Stomach (tissue), 19 donors: ENCODE measurements at places on chromosomes 13 and 19. TPM values are rescaled to one million over a fixed set of nuclear protein-coding genes. Genes with fewer than 3 reads are reported as not detected.

- DNase-seq = peak; percentile 89
Observed at GRCh38 chr19:45693106-45693788, 781 bp downstream of the QPCTL start.

- DNase-seq = no peak
Observed at GRCh38 chr19:6070720-6071485, 39.4 kb downstream of the RFX2 start.

- no peak for DNase-seq
Observed at GRCh38 chr13:39254601-39255000, 216.3 kb downstream of the NHLRC3 start.

DNA sequence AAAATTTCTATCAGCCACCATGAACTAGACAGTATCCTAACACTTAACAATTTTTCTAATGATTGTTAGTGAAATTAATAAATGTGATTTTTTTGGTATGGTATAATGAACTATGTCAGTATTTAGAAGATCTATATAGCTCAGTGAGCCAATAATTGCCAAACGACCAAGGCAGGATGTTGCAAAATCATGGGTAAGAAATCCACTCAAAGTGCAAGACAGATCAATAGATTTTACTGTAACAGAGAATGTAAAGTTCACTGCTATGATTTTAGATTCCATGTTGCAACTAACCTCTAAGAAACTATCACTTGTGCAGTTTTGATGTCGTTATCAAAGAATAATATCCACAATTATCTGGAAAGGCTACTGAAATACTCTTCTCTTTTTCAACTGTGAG is 44.0 kb upstream of the MYCBP2 start:
- no peak for DNase-seq

- DNase-seq = no peak
Observed at GRCh38 chr13:85332615-85333014, 466.6 kb downstream of the SLITRK6 start.

GRCh38 chr19:58170860-58171259 is 12.0 kb upstream of the ZNF274 start:
- no peak for DNase-seq

DNA sequence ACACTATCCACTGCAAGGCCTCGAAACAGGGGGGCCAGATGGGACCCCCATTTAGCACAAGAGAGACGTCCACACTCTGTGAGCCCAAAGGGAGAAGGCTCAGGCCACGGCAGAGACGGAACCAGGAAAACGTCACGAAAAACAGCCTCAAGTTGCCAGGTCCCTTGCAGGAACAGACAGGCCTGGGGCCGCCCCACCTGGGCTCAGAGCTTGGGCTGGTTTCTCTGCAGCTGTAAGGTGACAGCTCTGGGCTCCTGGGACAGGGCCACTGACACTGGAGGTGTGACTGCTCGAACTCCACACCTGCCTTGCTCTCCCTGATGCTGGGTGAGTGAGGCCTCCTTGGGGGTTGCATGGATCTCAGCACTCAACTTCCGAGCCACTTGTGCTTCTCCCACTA is 3.2 kb downstream of the ZNF787 start:
- DNase-seq = no peak

- DNase-seq = peak; percentile 49
Observed at GRCh38 chr19:6769006-6769619, 1.9 kb upstream of the SH2D3A start.

DNA sequence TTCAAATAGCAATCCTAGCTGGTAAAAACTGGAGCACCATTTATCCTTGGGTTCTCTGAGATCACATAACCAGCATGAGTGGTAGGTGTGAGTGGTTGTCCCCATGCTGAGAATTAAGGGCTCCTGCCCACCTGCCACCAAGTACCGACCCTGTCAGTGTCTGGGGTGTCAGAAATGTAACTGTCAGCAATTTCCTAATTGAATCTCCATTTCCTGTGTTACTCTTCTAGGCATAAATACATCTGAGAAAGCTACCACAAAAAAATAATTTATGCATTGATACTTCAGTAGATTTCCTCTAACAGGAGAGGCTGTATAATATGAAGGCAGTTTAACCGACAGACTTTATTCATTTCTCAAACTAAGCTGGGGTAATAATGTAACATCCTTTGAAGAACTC is 25.1 kb downstream of the CPB2 start:
- no peak for DNase-seq

- DNase-seq = no peak
Observed at GRCh38 chr19:14682084-14682483, 7.4 kb upstream of the ADGRE3 start.

- DNase-seq = peak; percentile 73
Observed at GRCh38 chr19:38033658-38034491, 126.9 kb downstream of the SIPA1L3 start.

- no peak for DNase-seq
Observed at GRCh38 chr13:46367617-46368327, 19.3 kb downstream of the RUBCNL start.

- no peak for DNase-seq
Observed at GRCh38 chr13:84380866-84381265, 498.6 kb upstream of the SLITRK1 start.

DNA sequence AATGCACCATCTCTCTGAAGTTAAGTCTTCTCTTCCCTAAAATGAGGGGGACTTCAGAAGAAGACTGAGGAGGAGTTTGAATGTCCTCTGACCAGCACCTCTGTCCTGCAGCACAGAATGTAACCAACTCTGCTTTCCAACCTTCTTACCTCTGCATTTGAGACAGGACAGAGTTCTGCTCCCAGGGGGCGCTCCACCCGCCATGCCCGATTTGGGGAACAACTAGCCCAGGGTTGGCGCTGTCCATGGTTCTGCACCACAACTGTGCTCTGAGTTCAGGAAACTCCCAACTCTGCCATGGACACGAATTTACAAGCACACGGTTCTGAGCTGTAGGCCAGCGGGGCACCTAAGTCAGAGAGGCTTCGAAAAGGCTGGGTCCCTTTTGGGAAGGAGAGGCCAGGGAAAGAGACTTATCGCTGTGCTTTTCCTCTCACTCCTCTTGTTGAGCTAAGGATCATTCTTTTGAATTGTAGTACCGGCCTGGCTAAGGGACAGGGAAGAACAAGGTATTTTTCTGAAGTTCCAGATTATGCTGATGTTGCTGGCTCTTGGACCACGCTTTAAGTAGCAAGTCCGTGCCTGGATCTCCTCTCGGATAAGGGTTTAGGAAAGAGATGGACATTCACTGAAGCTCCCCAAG is 22.2 kb downstream of the SIGLEC5 start:
- DNase-seq = peak; percentile 75

DNA sequence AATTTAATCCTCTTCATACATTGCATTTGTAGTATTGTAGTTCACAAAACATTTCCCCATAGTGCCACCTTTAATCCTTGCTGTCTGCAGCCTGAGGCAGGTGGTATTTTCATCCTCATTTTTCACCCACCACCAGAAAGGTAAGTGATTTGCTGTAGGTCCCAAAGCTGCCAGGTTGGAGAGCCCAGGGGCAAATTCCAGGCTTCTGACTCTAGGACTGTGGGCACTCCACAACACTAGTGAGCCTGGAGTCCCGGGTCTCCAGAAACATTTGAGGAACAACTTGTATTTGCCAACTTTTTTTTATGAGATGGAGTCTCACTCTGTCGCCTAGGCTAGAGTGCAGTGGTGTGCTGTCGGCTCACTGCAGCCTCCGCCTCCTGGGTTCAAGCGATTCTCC is 6.2 kb downstream of the ILF3 start:
- no peak for DNase-seq

DNA sequence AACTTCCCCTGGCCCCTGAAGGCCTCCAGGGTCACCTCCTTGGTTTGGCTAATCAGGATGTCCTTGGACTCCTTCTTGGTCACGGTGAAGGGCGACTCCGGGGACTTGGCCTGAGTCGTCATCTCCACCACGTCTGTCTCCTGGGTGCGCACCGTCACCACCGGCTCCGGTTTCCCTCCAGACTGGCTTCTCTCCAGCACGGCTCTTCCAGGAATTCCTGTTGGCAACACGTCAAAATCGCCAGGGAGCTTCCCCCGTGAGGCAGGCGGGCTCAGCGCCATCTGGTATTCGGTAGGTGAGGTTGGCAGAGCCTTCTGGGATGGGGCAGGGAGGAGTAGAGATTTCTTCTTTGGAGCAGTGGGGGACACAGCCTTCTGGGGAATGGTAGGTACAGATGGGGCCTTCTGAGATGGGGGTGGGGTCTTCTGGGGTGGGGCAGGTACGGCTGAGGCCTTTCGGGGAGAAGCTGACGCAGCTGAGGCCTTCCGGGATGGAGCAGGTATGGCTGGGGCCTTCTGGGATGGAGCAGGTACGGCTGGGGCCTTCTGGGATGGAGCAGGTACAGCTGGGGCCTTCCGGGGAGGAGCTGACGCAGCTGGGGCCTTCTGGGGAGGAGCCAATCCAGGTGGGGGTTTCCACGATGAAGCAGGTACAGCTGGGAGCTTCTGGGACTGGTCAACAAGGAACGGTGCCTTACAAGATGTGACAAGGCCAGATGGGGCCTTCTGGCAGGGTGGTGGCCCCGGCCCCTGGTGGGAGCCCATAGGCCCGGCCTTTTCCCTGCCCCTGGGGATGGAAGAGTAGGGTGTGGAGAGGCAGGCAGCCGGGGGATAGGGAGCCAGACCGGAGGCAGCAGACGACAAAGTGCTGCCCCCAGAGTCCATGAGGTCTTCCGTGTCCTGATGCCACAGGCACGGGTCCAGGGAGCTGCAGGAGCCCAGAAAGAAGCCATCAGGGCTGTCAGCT is 3.8 kb downstream of the GARIN5B start:
- DNase-seq = no peak

DNA sequence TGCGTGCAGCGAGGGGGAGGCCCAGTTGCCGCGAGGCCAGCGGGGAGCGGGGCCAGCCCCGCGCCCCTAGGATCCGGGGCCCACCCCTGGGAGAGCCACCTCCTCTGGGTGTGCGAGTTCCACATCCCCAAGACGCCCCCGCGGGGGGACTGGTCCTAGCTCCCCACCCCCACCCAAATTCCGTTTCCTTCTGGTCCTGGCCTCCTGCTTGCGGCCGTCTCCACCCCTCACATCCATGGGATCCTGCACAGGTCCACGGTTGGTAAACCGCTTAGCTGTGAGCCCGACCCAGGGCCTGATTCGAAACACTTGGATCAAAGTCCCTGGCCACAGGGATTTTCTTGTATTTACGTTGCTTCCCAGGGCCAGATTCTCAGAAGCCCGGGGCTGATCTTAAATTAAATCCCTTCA is 324 bp upstream of the FBXO17 start:
- no peak for DNase-seq

DNA sequence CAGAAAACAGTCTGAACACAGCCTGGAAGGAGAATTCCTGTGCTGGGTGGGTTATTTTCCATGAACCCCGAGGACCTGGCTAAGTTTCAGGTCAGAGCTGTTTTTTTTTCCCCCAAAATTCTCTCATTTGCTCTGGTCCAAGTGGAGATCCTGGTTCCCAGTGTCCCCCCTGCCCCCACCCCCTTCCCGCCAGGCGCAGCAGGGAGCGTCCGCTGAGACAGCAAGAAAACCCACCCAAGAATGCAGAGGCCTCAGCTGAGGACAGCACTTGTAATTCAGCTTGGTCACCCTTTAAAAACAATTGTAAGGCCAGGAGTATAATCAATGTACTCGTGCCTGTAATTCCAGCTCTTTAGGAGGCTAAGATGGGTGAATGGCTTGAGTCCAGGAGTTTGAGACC is 11.4 kb upstream of the TSPAN16 start:
- DNase-seq = no peak

- DNase-seq = peak; percentile 78
Observed at GRCh38 chr13:20843166-20843565, 59.4 kb downstream of the XPO4 start.

DNA sequence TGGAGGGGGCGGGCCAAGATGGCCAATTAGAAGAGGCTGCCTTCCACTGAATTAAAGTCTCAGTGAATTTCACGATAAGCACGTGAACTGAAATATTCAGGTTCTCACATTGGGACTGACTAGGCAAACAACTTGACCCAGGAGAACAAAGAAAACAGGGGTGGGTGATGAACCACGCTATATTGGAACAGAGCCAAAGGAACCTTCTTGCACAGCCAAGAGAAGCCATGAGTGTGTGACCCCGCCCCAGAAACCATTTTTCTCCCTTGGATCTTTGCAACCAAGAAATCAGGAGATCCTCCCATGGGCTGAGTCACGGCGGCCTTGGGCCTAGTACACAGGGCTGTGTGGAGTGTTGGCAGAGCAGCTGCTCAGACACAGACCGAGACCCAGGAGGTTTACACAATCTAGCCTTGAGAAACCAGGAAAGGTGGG is 36.8 kb downstream of the ERICH4 start:
- peak; percentile 52 for DNase-seq

DNA sequence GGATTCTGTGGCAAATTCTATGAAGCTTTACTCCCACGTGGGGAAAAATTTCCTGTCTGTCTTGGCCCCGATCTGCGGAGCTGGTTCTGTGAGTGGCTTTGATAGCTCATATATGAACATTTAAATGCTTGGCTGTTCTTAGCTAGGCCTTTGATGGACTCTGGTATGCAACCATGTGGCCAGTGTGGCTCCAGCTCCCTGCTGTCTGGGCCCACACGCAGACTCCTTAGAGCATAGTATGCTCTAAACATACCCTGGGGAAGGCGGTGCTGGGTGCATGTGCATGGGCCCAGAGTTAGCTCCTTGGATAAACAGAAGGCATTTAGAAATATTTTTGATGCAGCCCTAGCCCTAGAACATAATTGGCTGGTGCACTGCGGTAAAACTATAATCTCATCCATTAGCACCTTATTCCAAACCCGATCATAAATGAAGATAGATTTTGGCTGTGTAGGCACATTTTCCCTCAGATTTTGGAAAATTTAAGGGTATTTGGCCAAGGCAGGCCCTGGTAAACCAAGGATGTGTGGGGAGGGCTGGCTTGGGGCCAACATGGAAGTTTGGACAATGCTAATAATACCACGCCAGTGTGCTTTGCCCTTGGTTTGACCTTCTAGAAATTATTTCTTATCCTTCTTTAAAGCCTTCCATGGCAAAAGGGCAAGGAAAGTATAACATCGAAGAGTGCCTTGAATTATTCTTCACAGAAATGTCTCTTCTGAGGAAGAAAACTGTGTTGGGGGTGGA is 153.5 kb downstream of the LMO7 start:
- no peak for DNase-seq

GRCh38 chr19:49579947-49580263 is 451 bp downstream of the NOSIP start:
- DNase-seq = no peak

- DNase-seq = no peak
Observed at GRCh38 chr19:2905918-2906519, 5.3 kb downstream of the ZNF57 start.

GRCh38 chr13:50636007-50636704 is 207.3 kb downstream of the DLEU7 start:
- DNase-seq = peak; percentile 36

GRCh38 chr13:32316501-32316900 is 1.2 kb downstream of the BRCA2 start:
- DNase-seq = no peak

GRCh38 chr13:41453620-41454019 is 3.7 kb upstream of the RGCC start:
- DNase-seq = no peak

The PROZ gene
- 1.9 TPM for total RNA-seq

The C1QTNF9B gene
- total RNA-seq = not detected

The GPR4 gene
- 1.3 TPM for total RNA-seq

The SIGLEC8 gene
- total RNA-seq = not detected

The ZNF77 gene
- 6.5 TPM for total RNA-seq

The SYCN gene
- not detected for total RNA-seq
